ENCODE measurements at places on chromosomes 5 and 9.

- DNase-seq: no peak
These were observed 4.9 kb upstream of the MVB12B start for GRCh38 chr9:126321742-126322141.

GRCh38 chr5:146336197-146336596 lies 2.4 kb upstream of the POU4F3 start:
- no peak for DNase-seq

GRCh38 chr9:29691758-29692407 lies 2118.6 kb upstream of the C9orf72 start:
- DNase-seq: no peak

- DNase-seq: no peak
These were observed 348.9 kb downstream of the ARHGEF28 start for GRCh38 chr5:73974871-73975360.
